NCI-H1694 (cell line): ENCODE measurements at places on chromosomes 6 and 20.

DNA sequence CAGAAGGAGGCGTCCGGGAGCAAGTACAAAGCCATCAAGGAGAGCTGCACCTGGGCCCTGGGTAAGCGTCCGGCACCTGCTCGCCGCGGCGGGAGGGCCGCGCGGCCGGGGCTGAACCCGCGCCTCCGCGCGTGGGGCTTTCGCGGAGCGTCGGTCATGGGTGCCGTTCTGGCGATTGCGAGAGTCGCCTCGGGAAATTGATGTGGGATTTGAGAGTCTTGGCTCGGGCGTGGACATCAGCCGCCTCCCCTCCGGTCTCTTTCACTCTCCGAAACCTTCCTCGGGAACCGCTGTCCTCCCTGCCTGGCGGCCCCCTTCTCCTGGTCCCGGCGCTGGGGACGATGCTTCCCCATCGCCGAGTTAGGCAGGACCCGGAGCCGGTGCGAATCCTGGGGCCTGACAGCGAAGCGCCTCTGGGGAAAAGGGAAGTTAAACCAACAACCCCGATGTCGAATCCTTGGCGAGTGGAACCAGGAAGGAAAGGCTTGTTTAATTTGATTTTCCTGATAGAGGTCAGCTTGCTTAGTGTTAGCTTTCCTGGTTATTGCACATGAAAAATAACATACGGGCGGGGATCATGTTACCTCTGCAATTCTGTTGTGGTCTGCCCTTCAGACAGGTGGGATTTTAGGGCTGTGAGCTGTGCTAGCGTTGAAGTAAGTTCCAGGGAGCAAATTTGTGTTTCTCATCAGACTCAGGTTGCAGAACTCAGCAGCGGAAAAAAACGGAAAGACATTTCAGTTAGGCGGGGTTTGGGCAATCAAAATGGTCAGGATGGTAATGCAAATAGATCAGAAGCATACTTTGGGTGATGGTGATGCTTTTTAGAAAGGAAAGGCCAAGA, 594 bp downstream of the ARFGEF3 start:
- DNase-seq, result no peak

DNA sequence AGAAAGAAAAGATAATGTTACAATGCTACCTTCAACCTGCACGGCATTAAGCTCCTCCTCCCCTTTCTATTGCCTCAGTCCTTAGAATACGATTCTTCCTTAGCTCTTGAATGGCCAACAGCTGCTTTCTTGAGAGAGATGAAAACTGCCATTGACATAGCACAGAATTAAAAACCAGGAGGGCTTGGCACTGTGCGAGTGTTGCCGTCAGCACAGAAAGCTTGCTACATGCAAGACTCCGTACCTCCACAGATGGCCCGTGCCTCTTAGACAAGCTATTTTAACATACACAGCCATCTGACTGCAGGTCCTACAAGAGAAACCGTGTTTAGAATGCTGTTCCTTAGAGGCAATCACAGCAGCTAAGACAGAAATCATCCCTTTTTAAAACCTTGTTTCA, 51.7 kb downstream of the ALDH5A1 start:
- no peak for DNase-seq

GRCh38 chr20:57407541-57407956, 16.4 kb downstream of the RBM38 start:
- DNase-seq, result no peak

- no peak for DNase-seq
These were observed 5.2 kb downstream of the FOXO3 start for GRCh38 chr6:108565893-108566292.

GRCh38 chr6:64155063-64155462, 519.5 kb downstream of the PHF3 start:
- DNase-seq, result no peak

GRCh38 chr20:5880326-5880725, 70.0 kb downstream of the TRMT6 start:
- no peak for DNase-seq

GRCh38 chr6:33410711-33411631, at the start of gene PHF1:
Gene PHF1, plus strand, starts transcription at chr6:33411014. Its CDS starts 1,250 bp downstream, at chr6:33412264.
- DNase-seq, result no peak

GRCh38 chr20:3900187-3900604, 11.0 kb downstream of the PANK2 start:
- no peak for DNase-seq

GRCh38 chr6:44804016-44804415, 416.5 kb downstream of the CDC5L start:
- DNase-seq, result no peak

DNA sequence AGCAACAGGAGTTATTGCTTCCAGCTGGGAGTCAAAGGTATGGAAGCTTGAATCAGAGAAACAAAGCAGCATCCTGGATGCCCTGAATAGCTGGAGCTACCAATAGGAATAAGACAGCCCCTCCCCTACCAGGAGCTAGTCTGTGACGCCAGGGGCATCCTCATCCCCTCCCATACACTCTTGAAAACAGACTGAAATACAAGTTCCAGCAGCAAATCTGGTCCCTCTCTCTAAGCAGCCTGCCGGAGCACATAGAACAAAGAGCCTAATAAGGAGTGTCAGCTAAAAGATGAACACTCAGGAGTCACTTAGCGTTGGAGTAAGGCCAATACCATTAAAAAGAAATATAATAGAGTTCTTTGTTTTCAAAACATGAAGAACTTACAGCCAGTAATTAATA, 25.6 kb downstream of the FILIP1 start:
- no peak for DNase-seq

DNA sequence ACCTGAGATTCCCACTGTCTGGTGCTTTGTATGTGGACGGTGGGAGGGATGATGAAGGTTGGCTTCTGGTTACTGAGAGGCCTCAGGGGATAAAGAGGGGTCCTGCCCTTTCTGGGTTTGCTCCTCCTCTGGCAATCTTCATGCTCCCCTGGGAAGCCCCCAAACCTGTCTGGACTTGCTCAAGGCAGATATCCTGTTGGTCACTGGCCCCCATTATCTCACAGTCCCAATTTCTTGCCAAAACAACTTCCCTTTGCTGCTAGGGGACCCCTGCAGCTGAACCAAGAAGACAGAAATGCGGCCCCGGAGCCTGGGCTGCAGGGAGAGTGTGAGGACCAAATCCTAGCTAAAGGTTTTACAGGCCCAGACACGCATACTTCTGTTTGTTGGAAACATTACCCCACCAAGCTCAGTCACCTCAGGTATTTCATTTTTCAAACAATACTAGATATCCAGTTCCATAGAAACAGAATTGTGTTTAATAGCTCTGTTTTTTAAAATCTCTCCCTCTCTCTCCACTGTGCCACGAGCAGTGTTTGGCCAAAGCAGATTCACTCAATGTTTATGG, 63.4 kb upstream of the MRPS10 start:
- no peak for DNase-seq

DNA sequence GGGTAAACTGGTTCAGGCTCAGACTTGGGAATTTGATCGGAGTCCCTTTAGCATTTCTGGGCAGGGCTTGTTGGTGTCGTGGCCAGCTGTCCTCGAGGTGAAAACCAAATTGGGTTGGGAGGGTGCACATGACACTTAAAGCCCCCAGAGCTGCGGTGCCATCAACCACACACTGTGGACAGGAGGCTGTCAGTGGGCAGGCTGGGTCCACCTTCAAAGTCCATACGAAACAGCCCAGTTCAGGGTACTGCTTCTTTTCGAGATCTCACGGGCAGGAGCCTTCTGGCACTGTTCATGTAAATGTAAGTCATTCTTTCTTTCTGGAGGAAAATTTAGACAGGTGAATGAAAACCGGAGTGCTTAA, 7.0 kb downstream of the SYNJ2 start:
- DNase-seq, result no peak

DNA sequence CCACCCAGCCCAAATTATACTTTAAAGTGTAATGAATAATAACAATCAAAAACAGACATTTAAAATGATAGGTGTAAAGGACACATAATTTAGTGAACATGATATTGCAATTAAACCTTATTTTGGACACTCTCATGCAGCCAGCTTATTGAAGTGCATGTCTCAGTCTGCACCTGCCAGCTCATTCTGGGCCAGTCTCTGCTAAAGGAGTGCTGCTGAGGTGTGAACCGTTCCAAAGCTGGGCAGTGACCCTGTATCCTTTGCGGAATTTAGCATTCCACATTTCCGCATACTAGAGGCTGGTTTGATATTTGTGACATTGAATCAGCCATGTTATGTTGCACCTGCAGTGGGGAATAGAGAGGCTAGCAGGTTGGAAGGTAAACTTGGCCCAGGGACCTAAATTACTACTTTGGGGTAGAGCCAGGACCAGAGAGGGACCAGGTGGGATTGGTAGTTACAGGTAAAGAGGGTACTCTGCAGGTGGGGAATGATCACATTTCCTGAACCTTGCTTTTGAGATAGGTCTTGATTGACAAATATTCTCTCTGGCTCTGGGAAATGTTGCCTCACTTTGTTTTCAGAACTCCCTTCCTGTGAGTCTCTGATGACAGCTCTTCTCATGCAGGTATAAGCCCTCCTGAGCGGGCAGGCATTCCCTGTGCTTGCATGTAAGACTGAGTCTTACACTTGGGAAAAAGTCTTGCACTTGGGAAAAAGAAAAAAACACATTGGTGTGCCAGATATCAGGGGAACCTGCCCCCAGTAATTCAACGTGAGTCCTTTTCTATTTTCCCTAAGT, 26.2 kb downstream of the TULP4 start:
- DNase-seq, result no peak

DNA sequence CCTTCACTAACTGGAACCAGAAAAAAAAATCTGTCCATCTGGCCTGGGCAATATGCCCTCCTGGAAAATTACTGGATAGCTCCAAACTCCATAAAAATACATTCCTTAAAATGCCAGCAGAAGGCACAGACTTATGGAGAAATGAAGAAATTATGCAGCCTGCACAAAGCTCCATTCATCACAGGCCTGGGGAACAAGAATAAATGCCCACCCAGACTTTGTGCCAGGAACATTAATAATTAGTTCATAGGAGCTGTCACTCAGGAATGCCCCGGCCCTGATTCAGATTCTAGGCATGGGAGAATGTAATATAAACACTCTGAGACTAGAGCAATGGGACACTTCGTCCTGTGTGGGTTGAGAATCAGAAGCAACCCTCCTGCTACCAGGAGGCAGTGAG, 199.3 kb downstream of the OTOR start:
- DNase-seq, result no peak

DNA sequence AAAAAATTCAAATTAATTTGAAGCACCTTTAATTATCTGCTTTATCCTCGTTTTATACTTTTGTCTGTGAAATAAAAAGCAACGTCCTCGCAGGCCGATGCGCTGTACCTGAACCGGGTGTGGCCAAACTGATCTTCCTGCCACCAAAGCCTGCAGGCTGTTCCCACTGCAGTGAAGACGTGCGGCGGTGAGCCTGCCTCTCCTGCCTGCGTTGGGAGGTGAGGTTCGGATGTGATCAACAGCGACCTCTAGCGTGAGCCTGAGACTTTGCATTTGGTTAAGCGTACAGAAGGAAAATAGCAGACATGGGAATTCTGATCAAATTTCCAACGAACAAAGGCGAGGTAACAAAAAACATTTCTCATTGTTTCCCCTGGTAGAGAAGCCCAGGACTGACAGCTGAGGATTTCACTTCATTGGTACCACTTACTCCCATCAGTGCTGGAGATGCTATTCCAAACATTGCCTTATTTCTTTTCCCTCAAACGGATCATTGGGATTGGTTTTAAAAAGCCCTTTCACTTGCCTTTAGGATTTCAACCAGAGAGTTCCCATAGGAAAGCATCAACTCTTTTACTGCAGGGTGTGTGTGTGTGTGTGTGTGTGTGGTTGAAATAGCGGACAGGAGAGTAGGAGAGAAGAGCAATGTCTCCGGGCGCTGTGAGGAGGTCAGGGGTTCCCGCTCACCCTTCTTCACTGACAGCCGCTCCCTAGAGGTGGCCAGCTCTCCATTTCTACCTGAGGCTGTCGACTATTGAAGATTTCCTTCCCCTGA, 56.6 kb upstream of the CCN6 start:
- peak; percentile 44 for DNase-seq

- no peak for DNase-seq
These were observed 251.6 kb downstream of the LAMA2 start for GRCh38 chr6:129134535-129134934.

DNA sequence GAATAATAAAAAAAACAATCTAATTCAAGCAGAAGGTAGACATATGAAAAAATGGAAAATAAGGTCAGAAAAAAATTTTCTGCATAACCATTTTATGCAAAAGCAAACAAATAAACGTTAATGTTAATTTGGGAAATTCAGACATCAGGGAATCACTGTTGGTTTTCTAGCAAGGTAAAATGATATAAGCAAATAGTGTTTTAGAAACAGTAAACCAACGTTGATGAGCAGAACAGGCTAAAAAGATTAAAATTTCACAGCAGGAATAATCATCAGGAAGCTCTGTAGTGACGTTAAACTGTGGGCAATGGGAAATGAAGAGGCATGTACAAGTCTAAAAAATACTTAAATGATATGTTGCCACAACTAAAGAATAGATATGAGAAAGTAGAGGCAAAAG, 54.5 kb upstream of the HMGCLL1 start:
- DNase-seq, result no peak

GRCh38 chr6:4463236-4463635, 313.0 kb upstream of the CDYL start:
- no peak for DNase-seq

- DNase-seq, result no peak
These were observed 488.5 kb upstream of the JARID2 start for GRCh38 chr6:14757418-14757817.

GRCh38 chr6:170250455-170250854, 40.4 kb downstream of the DLL1 start:
- DNase-seq, result no peak

- no peak for DNase-seq
These were observed 396.3 kb upstream of the EYS start for GRCh38 chr6:66103354-66103753.

DNA sequence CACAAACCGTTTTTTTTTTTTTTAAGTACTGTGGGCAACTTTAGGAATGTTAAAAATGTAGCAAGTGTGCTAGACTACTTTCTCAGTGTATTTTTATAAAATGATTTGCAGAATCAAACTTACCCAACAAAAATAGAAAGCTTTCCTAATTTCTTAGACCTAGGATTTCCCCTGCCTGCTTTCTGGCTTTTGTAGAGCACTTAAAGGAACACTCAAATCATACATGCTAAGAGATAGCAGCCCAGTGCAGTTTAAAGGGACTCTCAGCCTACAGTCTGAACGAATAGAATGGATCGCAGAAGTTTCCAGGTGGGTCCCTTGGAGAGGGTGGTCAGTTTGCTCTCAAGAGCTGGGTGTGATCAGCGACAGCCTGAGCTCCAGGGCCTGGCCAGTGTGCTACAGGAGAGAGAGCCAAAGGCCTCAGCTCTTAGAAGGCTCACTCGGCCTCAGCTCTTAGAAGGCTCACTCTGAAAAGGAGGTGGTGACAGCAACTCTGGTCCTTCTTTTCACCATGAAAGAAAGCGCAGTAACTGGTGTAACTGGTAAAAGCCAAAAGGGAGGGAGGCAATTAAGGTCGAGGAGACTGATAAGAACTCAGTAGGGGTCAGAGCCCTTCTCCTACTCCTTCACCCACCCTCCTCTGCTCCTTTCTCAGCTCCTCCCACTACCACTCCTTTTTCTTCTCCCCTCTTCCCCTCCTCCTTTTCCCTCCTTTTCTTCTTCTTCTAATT, 142.4 kb downstream of the ZFP64 start:
- no peak for DNase-seq

- no peak for DNase-seq
These were observed 75.5 kb upstream of the GGTLC1 start for GRCh38 chr20:24064092-24064491.
